NK-92 treated with Interleukin-12 subunit alpha and Interleukin-12 subunit beta, amount 100 ng/mL, for 24 hours (cell line): ENCODE measurements at places on chromosomes 6 and 20.

GRCh38 chr6:9173229-9173628 is 737.9 kb upstream of the SLC35B3 start:
- no peak for DNase-seq

DNA sequence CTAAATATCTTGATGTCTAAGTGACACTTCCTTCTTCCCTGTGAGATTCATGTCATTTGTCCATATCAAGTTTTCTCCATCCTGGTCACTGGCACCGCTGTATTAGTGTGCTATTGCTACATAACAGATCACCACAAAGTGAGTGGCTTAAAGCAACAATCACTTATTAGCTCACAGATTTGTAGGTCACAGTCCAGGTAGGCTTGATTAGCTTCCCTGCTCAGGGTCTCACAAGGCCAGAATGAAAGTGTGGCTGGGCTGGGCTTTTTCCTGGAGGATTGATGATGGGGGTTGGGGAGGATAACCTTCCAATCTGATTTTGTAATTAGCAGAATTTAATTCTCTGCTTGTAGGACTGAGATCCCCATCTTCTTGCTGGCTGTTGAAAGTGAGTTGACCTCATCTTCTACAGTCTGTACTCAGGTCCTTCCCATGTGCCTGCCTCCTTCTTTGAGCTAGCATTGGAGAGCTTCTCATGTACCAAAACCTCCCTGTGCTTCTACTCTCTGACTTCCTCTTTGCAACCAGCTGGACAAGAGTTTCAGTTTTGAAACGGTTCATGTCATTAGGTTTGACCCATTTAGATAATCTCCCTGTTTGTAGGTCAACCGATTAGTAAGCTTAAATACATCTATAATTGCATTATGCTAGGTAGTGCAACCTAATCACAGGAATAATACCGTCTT is 152.4 kb upstream of the MAN1A1 start:
- DNase-seq, result no peak

DNA sequence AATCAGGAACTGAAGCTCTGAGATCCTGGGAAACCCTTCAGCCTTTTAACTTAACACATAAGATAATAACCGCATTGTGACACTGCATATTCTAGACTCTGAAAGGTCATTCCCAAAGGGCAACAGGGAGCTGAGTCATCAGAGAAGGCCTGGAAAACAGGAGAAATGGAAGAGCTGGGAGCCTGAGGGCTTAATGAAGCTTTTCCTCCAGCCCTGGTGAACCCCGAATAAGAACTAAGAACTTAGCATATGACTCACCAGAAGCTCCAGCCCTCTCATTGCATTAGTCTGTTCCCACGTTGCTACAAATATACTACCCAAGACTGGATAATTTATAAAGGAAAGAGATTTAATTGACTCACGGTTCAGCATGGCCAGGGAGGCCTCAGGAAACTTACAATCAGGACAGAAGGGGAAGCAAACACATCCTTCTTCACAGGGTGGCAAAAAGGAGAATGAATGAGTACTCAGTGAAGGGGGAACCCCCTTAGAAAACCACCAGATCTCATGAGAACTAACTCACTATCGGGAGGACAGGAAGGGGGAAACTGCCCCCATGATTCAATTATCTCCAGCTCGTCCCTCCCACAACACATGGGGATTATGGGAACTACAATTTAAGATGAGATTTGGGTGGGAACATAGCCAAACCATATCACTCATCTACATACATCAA is 648.5 kb downstream of the TFAP2A start:
- no peak for DNase-seq

GRCh38 chr6:56458324-56458884 is 184.3 kb downstream of the DST start:
- no peak for DNase-seq

GRCh38 chr6:37105148-37106050 is 64.6 kb upstream of the PIM1 start:
- DNase-seq, result no peak

DNA sequence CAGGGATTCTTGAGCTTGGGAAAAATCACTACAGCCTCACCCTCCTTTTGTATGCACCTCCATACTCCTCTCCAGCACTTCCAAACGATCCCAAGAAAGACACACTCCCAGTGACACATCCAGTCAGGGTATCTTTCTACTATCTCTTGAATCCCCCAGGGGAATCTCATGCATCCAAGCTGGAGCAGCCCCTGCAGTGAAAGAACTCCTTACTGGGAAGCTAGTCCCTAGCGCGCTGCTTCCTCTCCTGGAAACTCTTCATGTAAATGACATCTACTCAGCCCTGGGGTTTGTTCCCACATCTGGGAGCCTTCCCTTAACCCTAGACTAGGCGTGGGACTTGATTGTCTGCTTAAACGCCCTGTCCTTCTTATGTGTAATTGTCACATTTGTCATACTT is 329.1 kb upstream of the QKI start:
- no peak for DNase-seq

GRCh38 chr20:35302421-35303335 is 10.5 kb upstream of the FAM83C start:
- no peak for DNase-seq

- no peak for DNase-seq
Measured at GRCh38 chr6:159955945-159956361, 12.9 kb upstream of the IGF2R start.

DNA sequence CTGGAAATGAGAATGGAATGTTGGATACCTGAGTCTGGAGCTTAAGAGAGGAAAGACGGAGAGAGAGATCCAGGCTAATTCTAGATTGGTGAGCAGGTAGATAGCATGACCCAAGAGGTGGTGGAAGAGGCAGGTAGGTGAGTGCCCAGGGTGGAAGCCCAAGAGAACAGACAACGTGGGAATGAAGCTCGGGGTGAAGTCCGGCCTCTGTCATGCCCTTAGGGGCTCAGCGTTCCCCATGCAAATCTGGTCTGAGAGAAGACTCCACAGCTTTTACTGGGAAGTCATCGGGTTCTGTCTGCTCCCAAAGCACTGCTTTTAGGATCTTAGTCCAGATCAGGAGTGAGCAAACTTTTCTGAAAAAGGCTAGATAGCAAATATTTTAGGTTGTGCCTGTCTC is 3.6 kb downstream of the NELFCD start:
- DNase-seq, result no peak

- DNase-seq, result no peak
Measured at GRCh38 chr6:80988892-80989291, 763.6 kb downstream of the TENT5A start.

- no peak for DNase-seq
Measured at GRCh38 chr6:113103634-113104361, 753.3 kb upstream of the MARCKS start.

DNA sequence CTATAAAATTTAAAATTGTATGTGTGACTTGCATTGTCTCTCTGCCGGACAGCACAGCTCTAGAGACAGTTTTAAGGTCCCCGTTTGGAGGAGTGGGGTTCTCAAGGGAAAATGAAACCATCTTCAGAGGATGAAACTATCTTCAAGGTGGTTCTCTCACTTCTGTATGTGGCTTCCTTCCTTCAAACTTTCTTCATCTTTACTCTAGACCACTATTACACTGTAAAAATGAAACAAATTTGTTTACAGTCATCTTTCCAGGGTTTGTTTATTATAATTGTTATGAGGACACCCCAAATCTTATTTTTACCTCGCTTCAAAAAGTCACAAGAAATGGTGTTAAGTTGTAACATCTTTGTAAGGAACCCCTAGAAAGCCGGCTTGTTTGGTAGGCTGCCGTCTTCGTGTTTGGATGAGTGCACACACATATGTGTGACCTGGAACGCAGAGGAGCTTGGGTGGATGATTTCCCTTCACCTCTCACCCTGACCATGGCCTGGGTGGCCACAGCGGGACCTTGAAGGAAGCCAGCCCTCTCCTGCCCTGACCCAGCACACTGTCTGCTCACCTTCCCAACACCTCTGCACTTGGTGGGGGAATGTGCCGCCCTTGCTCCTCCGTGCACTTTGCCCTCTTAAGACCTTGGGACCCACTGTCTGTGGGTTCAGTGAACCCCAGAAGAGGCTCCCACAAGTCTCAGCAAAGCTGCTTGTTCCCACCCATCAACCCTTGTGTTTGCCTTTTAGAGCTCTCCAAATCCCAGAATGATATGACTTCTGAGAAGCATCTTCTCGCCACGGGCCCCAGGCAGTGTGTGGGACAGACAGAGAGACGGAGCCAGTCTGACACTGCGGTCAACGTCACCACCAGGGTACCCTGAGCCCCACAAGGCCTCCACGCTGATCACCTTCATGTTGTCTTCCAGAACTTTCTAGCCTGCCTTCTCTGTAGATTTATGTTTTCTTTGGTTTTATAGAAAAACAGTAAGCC is 67.8 kb downstream of the SYTL3 start:
- no peak for DNase-seq

GRCh38 chr20:24964506-24964840 is 15.4 kb downstream of the CST7 start:
- DNase-seq, result no peak

DNA sequence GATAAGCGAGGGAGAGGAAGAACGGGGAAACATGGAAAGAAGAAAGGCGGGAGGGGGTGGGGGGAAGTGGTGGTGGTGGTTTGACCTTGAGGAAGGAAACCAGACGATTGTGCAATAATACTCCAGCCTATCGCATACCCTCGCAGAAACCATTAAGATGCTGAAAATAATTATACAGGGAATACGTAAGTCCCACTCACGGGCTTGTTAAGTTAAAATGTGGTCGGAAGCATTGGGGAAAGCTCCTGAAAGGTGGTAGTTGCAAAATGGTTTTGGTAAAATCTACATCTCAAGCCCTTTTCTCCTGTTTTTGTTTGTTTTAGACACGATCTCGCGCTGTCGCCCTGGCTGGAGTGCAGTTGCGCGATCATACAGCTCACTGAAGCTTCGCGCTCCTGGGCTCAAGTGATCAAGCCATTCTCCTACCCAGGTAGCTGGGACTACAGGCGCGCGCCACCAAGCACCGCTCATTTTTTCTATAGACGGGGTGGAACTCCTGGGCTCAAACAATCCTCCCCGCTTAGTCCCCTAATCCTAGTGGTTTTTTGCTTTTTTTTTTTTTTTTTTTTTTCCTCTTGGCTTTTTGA is 128.9 kb upstream of the ZNF184 start:
- no peak for DNase-seq

DNA sequence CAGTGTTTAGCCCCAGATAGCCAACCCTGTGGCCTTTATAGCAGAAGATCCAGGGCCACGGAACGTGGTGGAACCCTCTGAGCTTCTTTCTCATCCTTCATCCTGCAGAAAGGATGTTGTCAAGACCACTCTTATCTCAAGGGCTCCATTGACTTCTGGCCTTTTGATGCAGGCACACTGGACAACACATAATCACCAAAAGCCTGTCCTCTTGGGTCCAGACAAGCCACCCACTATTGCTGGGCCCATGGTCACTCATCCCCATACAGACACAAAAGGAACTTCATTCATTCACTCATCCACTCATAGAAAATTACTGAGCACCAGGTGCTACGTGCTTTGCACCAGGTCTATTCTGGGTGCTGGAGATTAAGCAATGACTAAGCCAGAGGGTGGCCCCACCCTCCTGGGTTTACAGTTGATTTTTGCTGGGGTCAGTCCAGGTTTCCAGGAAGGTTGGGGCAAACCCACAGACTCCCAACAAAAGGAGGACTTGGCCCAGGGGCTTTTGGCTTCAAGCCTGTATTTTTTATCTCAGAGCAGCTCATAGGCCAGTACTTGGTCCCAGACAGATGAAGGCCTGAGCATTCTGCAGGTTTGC is 2.4 kb downstream of the CST8 start:
- no peak for DNase-seq

- DNase-seq, result peak; percentile 24
Measured at GRCh38 chr6:30787954-30788353, 43.6 kb upstream of the IER3 start.

DNA sequence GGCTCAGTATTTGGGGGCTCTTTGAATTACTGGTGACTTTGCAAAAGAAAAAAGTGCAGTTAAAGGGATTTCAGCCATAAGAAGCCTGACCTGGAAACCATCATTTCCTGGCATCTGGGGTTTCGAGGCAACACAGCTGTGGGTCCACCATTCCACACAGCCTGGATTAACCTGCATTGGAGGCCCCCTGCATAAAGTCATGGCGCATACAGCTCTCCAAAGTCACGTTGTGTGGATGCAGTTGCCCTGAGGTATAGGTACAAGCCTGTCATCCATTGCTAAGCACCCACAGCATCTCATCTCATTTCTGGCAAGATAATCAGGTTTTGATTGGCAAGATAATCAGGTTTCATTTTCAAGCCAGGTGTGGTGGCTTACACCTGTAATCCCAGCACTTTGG is 54.5 kb upstream of the TAGAP start:
- no peak for DNase-seq

- no peak for DNase-seq
Measured at GRCh38 chr6:13412639-13413465, 74.5 kb downstream of the GFOD1 start.

DNA sequence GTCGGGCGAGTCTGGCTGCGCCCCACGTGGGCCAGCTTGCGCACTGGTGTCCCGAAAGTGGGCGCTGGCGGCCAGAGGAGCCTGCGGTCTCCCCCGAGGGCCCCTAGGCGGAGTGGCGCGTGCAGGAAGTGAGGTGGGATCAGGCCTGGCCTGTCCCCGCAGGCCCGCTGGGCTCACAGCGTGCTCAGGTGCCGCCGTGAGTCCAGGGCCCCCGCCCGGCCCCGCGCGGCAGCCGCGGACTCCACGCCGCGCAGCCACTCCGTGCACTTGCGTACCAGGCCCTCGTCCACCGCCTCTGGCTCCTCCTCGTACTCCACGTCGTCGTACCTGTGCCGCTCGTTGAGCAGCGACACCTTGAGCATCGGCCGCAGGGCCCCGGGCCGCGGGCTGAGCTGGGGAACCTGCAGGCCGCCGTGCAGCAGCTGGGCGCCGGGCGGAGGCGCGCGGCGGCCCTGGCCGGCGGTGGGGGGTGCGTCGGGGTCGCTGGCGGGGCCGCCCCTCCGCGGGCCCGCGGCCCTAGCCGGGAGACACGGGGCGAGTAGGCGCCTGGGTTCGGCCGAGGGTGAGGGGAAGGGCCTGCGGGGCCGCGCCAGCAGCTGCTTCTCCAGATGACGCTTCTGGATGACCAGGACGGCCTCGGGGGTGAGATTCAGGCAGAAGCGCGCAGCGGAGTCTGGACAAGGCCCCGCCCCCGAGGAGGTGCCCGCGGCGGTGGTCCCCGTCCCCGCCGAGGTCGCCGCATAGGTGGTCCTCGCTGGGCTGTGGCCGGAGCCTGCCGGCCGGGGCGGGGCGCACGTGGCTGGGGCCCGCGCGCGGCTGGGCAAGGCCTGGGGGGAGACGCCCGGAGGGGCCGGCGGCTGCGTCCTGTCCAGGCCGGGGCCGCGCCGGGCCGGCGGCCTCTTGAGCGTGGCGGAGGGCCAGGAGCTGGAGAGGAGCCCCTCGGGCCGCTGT is 835 bp downstream of the PRR18 start:
- DNase-seq, result no peak

DNA sequence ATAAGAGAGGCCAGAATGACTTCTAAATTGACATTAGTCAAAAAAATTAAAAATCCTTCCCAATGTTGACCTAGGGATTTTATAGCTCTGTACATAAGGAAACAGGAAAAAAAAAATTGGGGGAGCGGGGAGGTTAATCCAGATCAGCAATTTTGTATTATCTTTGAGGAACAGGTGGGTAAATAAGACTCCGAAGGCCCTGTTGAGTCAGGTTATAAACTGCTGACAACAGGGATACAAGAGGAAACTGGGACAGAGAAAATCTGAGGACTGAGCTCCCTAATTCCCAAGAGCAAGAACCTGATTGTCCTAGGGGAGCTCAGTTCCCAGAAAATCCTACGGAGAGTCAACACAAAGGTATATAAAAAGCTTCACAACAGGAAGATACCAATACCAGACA is 26.8 kb upstream of the CRIP3 start:
- no peak for DNase-seq

GRCh38 chr6:43481075-43481474 is 3.7 kb downstream of the TJAP1 start:
- DNase-seq, result no peak

- no peak for DNase-seq
Measured at GRCh38 chr6:169789146-169789943, 37.9 kb downstream of the ERMARD start.

GRCh38 chr6:20167601-20168000 is 44.7 kb downstream of the MBOAT1 start:
- DNase-seq, result no peak
